ENCODE measurements at places on chromosomes 16 and 17.

DNA sequence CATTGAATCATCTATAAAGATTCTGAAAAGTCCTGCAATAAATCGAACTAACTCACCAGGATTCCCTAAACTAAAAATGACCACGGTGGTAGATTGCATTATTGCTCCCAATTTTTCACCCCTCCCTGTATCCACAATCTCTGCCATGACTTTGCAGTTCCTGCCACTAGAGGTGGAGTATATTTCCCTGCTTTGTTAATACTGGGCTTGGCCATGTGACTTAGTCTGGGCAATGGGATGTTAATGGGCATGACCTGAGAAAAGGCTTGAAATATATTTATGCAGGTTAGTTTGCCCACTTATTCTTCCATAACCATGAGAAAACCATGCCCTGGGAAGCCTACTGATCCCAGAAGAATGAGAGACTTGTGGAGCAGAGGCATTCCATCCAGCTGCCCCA, 59.1 kb downstream of the NOG start:
- DNase-seq: no peak

GRCh38 chr17:79192503-79193351, 118.1 kb downstream of the ENGASE start:
- DNase-seq: no peak

DNA sequence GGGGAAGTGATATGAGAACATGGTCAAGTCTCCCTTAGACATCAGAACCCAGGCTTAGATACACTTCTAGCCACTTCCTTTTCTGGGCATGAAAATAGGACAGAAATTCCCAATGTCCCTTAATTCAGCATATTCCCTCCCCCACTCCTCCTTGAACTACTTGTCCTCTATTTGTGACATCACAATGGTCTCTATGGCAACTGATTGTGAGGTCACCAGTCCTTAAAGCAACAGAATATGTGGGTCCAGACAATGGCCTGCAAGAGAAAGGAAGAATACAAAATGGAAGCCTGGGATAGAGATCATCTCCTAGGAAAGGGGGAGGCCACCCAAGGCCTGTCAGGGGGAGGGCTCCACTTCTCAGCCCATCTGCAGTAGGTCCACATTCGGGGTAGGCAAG, 6.7 kb upstream of the SEZ6 start:
- no peak for DNase-seq

DNA sequence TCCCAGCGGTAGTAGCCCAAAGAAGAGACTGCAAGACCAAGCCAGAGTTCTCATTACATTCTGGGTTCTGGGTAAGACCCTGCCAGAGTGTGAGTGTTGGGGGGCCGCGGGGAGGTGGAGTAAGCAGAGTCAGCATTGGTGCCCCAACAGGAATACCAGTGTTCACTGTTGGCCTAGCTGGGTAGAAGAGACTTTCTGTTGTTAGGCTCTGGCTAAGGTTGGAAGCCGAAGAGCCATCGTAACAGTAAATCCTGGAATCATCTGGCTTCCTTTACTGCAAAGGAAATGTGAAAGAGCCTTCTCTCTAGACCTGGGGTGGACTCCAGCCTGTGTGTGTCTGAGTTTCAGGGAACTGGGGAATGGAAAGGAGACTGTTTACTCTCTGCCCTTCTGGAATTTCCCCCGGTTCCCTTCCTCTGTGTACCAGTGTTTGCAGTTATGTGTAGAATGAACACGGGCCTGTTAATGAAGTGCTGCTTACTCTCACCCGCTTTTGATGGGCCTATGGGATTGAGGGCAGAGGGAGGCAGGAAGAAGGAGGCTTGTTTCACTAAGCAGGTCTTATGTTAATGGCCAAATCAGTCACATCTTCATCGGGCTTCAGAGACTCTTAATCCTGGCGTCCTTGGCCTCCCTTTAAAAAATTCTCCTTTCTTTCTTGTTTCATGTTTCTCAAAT, 68.5 kb downstream of the WWP2 start:
- DNase-seq: no peak

DNA sequence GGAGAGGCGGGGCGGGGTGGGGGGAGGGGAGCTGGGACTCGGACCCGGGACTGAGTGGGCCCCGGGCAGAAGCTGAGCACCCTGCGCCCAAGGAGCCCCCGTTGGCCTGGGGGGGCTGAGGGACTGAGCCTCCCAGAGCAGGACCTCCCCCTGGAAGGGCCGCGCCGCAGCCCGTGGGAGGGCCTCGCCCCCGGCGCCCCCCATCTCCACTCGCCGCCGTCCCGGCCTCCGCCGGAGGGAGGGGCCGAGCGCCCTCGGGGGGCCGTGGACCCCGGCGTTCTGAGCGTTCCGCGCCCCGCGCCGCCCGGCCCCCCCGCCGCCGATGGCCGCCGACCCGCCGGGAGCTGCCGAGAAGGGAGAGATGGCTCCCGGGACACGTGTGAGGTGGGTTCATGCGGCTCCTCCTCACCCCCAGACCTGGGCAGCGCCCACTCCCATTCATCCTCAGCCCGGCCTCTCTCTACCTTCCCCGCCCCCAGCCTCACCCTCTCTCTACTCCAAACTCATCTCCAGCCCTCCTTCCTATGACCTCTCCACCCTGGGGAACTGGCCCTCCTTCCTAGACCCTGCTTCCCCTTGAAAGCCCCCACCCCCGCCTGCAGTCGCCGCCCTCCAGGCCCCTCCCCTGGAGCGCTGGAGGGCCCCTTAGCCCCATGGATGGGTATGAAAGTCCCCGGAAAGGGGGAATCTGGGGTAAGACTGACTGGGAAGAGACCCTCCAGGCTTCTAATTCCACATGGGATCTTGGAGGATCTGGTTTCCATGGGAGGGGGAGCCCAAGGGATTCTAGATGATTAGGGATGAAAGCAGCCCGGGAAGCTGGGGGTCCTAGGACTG, 922 bp downstream of the FBXL19 start:
- no peak for DNase-seq

DNA sequence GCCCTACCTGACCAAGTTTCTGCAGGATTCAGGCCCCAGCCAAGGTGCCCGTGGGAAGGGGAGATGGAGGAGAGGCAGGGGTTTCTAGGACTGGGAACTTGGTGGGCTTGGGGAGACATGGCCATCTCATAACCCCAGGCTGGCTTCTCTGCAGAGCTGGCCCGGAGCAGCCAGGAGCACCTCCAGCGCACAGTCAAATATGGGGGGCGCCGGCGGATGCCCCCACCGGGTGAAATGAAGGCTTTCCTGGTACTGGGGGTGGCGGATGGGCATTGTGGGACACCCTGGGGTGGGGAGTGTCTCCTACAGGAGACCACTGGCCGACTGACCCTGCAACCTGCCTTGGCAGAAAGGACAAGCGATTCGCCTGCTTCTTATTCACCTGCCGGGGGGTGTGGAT, 9.2 kb upstream of the SMIM5 start:
- DNase-seq: no peak

GRCh38 chr16:86048221-86048620, 149.3 kb downstream of the IRF8 start:
- DNase-seq: no peak

DNA sequence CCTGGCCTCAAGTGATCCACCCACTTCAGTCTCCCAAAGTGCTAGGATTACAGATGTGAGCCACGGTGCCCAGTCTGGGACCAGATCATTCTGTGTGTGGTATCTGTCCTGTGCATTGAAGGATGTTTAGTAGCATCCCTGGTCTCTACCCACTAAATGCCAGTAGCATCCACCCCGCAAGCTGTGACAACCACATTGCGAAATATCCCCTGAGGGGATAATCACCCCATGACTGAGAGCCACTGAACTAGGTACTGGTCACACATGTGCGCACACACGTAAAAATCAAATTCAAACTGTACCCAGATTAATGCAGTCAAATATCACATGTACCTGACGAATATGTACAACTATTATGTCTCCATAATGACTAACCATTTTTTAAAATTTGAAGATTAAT, 35.8 kb downstream of the TEKT5 start:
- no peak for DNase-seq

GRCh38 chr17:41518031-41518430, 659 bp downstream of the KRT15 start:
- DNase-seq: no peak

GRCh38 chr17:42744283-42744805, 496 bp downstream of the EZH1 start:
- DNase-seq: peak; percentile 46

DNA sequence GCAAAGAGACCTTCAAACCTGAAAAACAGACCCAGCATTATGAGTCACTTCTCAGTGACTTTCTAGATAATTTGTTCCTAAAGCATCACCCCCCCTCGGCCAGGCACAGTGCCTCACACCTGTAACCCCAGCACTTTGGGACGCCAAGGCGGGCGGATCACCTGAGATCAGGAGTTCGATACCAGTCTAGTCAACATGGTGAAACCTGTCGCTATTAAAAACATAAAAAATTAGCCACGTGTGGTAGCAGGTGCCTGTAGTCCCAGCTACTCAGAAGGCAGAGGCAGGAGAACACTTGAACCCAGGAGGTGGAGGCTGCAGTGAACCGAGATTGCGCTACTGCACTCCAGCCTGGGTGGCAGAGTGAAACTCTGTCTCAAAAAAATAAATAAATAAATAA, 24.3 kb upstream of the RNPS1 start:
- no peak for DNase-seq

DNA sequence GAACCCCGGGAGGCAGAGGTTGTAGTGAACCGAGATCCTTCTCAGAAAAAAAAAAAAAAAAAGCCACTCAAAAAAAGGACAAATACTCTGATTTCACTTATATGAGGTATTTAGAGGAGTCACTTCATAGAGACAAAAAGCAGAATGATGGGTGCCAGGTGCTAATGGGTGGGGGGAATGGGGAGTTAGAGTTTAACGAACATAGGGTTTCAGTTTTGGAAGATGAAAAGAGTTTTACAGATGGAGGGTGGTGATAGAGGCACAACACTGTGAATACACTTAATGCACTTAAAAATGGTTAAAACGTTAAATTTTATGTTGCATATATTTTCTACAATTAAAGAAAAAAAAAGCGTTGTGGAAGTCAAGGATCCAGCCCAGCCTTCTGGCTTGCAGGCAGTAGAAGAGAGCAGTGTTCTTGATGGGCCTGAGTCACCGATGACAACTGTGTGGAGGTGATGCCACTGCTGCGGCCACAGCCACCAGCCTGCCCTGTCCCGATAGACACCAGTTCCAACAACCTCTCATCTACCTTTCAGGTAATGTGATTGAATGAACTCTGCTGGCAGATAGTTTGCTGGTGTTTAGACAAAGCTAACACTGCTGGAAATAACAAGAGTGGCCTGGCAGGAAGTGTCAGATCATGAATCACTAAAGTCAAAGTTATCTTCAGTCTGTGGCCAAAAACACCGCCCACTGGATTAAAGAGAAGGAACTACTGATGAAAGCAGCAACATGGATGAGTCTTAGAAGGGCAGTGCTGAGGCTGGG, 49.9 kb upstream of the COX10 start:
- no peak for DNase-seq

GRCh38 chr16:11470676-11471415, 115.9 kb downstream of the LITAF start:
- DNase-seq: no peak

- no peak for DNase-seq
These were observed 1.7 kb upstream of the PGAP6 start for GRCh38 chr16:383326-384051.

GRCh38 chr16:50932348-50932935, 190.6 kb downstream of the CYLD start:
- DNase-seq: no peak

DNA sequence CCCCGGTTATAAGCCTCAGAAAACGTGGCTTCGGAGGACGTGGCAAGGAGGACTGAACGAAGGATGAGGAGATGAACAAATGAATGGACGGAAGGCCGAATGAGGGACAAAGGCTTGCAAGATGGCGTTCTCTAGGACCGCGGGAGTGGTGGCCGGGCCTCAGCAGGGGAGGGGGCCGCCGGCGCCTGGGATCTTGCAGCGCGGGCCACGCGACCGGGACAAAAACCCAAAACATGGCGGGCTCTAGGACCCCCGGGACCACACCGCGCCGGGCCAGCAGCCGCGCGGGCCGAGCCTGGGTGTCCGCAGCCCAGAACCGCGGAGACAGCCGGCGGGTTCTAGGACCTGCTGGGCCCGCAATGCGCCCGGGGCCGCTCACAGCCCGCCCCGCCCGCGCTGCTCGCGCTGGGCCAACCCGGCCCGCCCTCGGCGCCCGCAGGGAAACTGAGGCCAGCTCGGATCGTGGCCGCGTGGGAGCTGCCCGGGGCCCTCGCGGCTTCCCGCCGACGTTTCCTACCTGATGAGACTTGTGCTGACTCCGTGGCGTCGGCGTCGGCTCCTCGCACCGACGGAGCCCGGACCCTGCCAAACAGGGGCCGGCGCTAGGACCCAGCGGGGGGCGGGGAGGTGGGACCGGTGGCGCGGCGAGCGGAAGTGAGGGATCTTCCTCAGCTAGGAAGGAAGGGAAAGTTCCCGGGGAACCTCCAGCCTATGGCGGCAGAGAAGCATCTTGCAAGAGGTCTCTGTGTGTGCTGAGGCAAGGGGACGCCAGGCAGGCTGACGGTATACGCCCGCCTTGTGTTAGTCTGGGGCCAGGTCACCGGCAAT, 684 bp downstream of the ZNF668 start:
- peak; percentile 74 for DNase-seq

Measured in D721Med (cell line).